Muscle of leg (tissue), 16 donors: ENCODE measurements at places on chromosomes 3 and 15. TPM values are rescaled to one million over a fixed set of nuclear protein-coding genes. Genes with fewer than 3 reads are reported as not detected.

PXYLP1 gene
- polyA plus RNA-seq, result 15.2 TPM

DPH6 gene
- 15.2 TPM for polyA plus RNA-seq

CLRN1 gene
- 0.41 TPM for polyA plus RNA-seq

DNA sequence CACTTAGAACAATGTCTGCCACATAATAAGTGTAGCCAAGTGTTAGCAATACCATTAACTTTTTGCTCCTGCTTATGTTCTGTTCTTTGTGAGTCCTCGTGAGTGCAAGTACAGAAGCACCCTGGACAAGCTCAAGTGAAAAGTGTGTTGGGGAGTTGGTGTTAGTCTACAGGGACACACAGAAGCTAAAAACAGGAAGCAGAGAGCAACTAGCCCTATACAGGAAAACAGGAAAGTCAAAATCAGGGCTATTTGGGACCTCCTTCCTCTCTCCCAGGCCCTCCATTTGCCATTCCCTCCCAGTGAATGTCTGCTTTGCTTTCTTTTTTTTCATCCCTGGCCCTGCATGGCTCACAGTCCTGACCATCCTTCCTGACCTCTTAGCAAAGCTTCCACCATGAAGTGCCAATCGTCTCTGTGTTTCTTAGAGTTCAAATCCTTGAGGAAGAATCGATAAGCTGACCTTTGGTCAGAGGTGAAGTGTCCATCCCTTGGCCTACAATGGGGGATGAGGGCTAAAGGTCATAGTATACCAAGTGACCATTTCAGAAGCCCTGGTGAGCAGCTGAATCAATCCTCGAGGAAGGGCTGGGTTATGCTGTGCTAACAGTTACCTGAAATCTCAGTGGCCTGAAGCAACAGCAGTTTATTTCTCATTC is 328.2 kb downstream of the SHQ1 start:
- no peak for DNase-seq

DNA sequence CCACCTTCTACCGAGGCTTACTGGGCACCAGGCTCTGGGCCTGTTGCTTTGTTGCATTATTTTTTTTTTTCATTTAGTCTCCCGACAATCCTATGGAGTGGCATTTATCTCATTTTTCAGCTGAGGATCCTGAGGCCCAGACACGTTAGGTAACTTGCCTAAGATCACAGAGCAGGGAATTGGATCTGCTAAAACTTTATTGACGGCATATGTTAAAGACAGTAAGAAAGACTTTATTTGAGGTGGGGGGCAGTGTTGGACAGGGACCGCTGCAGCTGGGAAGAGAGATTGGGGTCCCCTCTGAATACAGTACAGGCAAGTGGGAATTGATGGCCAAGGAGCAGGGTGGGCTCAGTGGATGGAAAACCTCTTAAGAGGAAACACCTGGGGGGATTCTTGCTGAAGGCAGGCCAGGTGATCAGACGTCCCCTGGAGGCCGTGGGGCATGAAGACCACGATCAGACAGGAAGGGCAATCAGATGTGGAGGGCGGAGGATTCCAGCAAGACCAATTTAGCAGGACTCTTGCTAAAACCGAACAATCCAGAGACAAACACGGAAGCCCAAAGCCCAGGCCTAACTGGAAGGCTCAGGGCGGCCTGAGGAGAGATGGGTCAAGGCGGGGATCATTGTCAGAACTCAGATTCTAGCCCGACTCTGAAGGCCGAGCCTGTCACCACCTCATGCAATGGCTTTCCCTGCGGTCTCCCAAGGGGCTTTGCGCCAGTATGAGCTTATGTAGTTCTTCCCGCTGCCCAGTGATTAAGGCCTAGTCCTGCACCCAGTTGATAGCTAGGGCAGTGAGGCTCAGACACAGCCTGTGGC is 53.7 kb downstream of the RGMA start:
- DNase-seq, result no peak
